NAMALWA (cell line): ENCODE measurements at places on chromosomes 5 and 9.
A peak's percentile ranks its signal among the peaks of the same experiment; 100 is the strongest.

DNA sequence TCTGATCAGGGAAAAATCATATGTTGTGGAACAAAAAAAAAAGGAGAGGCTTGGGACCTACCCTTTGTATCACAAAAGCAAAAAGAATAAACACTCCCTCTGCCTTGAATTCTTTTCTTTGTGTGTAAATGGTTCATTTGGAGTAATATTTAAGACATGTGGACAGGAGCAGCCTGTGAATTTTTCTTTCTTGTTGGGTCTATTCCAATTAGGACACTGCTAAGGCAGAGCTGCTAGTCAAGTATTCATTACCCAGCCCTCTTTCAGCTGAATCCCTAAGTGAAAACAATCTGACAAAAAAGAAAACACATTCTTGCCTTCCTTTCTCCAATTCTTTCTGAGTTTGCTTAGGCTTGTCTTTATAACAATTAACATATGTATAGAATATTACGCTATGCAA is 330.0 kb downstream of the EBF1 start:
- no peak for DNase-seq

DNA sequence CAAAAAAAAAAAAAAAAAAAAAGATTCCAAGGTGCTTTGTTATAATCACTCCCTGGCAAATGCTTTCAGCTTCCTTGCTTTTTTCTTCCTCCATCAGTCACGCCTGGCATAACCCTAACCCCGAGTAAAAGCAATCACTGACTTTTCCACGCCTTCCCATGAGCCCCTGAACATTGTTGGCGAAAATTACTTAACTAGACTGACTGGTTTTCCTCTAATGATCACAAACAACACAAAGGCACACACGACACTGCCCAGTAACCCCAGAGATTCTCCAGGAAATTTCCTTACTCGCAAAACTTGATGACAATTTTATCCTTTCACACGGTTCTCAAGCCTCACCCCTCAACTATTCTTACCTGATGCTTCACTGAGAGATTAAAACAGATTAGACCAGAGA is 11.4 kb upstream of the PTGR1 start:
- DNase-seq = no peak

GRCh38 chr5:57940236-57940635 is 457.6 kb upstream of the ACTBL2 start:
- no peak for DNase-seq

GRCh38 chr9:91825866-91826265 is 124.2 kb downstream of the ROR2 start:
- DNase-seq = no peak

- DNase-seq = no peak
These were observed 11.7 kb downstream of the KCNV2 start for GRCh38 chr9:2729003-2729402.

GRCh38 chr9:130498298-130498917 is 53.6 kb downstream of the ASS1 start:
- DNase-seq = peak; percentile 19

- no peak for DNase-seq
These were observed 65.1 kb downstream of the NPR3 start for GRCh38 chr5:32776200-32776599.

- no peak for DNase-seq
These were observed 194.9 kb downstream of the FBN2 start for GRCh38 chr5:128343168-128343567.

GRCh38 chr9:113775749-113776148 is 100.4 kb upstream of the ZNF618 start:
- no peak for DNase-seq

GRCh38 chr5:133285583-133286021 is 233.8 kb downstream of the HSPA4 start:
- DNase-seq = peak; percentile 5

- DNase-seq = no peak
These were observed 100.2 kb upstream of the TBCA start for GRCh38 chr5:77876316-77876715.

- DNase-seq = peak; percentile 40
These were observed 27.0 kb downstream of the GNAQ start for GRCh38 chr9:78004478-78005229.

- DNase-seq = no peak
These were observed 12.5 kb upstream of the TBC1D9B start for GRCh38 chr5:179920175-179920574.

DNA sequence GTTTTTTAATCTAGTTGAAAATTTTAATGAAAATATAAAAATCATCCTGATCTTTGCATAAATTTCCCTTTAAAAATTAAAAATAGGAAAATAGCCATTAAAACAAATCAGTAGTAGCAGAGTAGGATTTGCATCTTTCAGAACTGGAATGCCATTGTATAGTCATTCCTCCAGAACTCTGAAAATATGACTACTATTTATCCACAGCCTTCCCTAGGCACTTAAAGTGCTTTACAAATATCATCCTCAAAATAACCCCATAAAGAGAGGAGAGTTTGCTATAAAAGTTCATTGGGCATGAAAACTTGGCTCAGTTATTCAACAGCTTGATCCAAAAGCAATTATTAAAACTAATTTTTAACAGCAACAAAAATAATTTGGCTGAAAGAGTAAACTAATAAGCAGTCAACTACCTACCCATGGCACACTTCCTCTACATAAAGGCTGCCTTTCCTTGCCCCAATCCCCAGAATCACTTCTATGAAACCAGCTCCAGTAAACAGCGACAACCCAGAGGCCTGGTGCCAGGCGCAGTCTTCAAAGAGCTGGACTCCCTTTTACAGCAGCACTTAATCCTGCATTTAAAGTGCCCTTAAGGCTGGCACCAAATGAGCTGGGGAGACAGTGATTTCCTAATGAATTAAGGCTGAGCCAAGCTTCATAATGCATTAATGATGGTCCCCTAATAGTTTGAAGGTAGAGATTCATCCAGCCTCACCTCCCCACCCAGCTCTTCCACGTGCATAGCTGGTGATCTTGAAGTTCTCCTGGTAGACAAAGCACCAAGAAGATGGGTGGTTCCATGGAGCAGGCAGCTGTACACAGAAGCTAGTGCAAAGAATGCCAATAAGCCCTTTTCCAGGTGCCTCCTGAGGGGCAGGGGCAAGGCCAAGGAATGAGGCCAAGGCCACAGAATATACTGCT is 36.1 kb downstream of the LHFPL2 start:
- no peak for DNase-seq

- no peak for DNase-seq
These were observed 668.7 kb upstream of the FTMT start for GRCh38 chr5:121182788-121183490.

DNA sequence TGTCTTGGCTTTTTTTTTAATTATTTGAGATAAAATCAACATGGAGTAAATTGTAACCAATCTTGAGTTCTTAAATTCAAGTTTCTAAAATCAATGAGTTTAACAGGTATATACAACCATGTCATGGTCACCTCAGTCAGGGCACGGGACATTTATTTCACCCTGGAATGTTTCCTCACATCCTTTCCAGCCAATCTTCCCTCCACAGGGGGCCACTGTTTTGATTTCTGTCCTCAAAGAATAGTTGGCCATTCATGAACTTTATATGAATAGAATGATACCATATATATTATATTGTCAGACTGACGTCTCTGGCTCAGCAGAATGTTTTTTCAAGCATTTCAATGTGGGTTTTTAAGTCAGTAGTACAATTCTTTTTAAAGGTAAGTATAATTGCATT is 806 bp downstream of the ZNF474 start:
- DNase-seq = no peak

DNA sequence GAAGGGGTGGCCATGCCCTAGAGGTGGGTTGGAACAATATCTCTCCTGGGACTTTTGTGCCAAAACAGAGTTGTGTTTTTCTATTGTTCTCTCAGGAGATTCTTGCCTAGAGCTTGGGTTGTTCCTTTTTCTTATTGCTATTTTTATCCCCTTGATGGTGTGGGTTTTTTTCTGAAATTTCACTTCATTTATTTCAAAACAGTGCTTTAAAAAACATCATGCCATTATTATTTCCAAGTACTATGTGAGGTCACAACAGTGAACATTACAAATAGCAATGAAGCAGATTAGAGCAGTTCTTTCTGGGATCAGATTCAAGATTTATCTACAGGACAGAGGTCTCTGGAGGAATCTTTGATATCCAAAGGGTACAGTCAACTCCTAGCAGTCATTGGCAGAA is 76.6 kb downstream of the ACTBL2 start:
- DNase-seq = no peak

- no peak for DNase-seq
These were observed 526 bp upstream of the STXBP1 start for GRCh38 chr9:127611603-127611898.

GRCh38 chr9:130442746-130443455 is 1.9 kb upstream of the ASS1 start:
- no peak for DNase-seq

DNA sequence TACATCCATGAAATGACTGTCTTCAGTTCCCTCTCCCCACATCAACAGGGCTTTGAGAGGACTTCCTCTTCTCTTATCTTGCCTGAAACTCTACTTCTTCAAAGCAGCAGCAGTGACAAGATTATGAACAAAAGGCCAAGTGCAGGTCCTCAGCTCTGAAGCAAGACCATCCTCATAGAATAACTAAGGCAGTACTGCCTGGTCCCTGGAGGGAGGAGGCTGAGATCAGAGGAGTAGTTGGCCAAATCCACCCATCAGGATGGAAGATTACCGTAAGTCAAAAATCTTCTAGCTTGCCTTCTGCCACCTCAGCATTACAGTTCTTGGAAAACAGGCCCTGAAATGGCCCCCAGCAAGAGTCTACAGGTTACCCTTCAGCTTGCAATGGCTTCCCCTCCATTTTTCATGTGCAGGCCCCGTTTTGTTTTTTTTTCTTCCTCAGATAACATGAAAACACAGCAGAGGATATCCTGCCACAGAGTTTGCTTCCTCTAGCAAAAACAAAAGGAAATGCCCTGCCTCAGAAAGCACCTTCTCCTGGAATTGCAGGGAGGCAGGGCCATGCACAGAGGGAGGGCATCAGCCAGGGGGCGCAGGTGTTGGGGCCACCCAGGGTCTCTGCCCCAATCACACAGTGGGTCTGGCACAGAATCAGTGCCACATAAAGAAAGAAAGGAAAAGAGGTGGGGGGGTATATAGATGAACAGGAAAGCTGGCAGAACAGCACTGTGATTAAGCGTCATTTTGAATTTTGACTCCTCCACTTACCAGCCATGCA is 40.0 kb downstream of the KLHL3 start:
- DNase-seq = no peak

DNA sequence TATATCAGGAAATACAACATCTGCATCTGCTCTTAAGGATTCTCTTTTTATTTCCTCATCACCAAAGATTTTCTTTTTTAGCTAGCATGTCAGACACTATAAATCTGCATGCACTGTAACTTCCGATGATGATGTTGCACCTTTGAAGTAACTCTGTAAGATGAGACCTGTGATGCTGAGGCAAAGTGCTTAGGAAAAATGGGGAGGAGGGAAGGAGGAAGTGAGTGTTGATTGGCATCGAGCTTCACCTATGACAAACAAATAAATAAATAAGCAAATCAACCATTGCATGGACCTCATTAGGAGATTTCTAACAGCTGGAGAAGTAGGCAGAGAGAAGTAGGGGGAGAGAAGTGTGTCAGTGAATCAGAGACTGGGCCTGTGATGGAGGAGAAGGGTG is 52.6 kb downstream of the ENC1 start:
- DNase-seq = no peak

DNA sequence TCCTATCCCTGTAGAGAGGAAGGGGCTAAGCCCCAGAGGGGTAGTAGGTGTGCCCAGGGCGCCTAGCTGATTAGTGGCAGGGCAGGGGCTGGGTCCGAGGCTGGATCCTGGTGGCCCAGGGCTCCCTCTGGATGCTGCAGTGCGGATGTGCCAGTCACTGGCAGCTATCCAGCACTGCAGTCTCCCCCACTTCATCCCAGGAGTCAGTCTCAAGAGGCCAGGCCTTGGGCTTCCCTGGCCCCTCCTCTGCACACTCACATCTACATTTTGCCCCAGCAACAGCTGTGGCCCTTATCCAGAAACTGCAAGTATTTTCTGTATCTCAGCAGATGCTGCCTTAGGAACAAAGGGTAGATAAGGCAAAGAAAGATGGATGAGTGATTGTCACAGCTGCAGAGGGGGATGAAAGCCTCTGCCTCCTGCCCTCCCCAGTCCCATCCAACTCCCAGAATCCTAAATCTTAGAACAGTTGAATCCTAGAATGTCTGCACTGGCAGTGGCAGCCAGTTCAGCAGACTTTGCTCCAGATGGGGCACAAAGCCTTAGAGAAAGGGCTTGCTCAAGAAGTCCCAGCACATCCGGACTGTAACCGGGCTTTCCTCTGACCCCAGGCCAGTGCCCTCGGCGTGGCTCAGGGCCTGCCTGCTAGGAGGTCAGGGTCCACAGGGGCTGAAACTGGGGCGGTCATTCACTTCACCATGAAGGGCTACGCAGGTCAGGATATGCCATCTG is 1.6 kb downstream of the ANXA6 start:
- peak; percentile 49 for DNase-seq

DNA sequence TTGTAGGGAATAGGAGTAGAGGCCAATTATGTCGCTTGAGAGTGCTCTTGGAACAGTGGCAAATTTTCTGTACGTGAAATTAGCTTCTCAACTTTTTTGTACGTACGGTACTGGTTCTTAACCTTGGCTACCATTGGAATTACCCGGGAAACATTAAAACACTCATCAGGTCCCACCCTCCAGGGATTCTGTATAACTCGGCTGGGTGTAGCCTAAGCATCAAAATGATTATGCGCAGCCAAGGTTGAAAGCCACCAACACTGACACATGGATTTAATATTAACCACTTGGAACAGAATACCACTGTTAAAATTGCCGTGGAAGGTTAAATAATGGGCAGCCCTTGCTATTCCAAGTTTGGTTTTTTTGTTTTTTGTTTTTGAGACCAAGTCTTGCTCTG is 17.4 kb downstream of the DNAJA1 start:
- DNase-seq = no peak

DNA sequence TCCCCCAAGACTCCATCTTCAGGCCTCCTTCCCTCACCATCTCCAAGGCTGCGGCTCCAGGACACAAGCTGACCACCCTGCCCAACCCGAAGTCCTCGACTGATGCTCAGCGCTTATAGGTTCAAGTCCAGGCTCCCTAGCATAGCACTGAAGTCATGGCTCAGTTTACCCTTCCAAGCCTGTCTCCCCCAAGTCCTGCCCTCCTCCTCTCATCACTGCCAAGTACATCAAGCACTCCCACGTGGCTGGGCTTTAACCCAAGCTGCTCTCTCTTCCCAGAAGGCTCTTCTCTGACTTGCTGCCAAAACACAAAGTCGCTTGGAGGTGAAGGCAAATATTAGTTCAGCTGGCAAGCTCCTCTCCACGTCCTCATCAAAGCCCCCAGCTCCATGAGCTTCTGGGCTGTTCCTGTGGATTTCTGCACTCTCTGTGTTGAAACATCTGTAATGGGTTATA is 22.1 kb upstream of the MARCHF6 start:
- DNase-seq = no peak

- no peak for DNase-seq
These were observed 311.8 kb downstream of the DNAH5 start for GRCh38 chr5:13632676-13633075.

DNA sequence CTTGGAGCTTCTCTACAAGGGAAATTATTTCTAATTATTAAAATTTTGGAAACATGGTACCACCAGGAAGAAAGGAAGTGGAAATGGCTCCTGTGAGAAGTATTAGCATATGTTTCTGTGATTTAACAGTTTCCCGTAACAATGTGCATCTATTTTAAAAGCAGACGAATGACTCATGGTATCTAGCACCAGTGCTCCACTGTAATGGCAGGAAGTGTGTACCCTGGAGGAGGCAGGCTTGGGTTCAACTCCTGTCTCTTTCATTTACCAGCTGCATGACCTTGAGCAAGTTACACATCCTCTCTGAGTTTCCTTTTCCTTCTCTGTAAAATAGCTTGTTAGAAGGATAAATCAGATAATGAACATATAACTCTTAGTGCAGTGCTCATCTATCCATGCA is 41.0 kb upstream of the ANGPTL2 start:
- DNase-seq = peak; percentile 41

GRCh38 chr5:82466986-82467561 is 188.9 kb upstream of the RPS23 start:
- no peak for DNase-seq
